ENCODE measurements at places on chromosomes 7 and 10.

- DNase-seq: no peak
These were observed 31.7 kb upstream of the SYPL1 start for GRCh38 chr7:106143711-106144337.

DNA sequence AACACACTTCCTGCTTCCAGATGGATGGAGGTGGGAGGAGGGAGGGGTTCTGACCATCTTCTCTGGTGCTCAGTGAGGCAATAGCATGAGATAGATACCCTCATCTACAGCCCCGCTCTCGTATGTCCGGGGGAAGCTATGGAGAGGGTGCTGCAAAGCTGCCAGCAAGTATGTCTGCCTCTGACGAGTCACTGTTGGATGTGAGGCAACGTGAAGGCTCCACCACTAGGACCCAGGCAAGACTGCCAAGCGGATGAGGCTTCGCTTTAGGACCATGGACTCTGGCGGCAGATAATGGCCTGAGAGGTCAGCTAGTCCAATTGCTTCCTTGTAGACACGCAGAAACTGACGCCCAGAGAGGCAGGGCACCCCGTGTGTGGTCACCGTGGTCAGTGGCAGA, 601.6 kb downstream of the PTPRN2 start:
- no peak for DNase-seq

DNA sequence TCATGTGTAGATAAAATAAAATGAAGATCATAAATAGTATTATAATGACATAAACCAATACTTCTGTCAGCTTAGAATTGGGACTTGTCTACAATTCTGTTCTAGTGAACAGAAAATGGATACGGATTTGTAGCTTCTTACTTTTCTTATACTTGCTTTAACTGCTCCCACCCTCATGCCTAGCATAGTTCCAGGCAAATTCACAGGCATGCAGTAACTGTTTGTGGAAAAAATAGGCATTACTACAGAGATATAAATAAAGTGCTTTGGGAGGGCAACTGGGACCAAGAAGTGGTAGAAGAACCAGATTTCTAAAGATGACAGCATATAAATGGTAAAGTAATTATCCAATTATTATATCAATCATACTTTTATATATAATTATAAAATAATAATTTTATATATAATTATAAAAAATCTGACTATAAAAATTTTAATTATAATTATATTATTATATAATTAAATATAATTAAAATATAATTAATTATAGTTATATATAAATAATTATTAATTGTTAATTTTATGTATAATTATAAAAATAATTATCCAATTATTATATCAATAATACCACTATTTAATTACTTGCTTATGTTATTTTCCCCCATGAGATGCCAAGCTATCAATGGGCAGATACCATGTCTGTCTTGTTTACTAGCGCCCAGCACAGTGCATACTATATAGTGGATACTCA, 144.1 kb downstream of the NOC3L start:
- no peak for DNase-seq

- no peak for DNase-seq
These were observed 7.2 kb downstream of the BUD23 start for GRCh38 chr7:73690646-73691045.

- DNase-seq: no peak
These were observed 56.6 kb downstream of the CSGALNACT2 start for GRCh38 chr10:43194859-43195258.

- no peak for DNase-seq
These were observed 975 bp downstream of the CNTNAP2 start for GRCh38 chr7:146117576-146117975.
